ENCODE measurements at places on chromosomes 1 and 21.
A peak's percentile ranks its signal among the peaks of the same experiment; 100 is the strongest.

- DNase-seq: no peak
Measured at GRCh38 chr1:98437540-98437939, 224.0 kb upstream of the SNX7 start.

- DNase-seq: no peak
Measured at GRCh38 chr21:36861595-36862323, 104.7 kb downstream of the HLCS start.

- no peak for DNase-seq
Measured at GRCh38 chr1:192438737-192439136, 121.9 kb downstream of the RGS21 start.

GRCh38 chr1:154784924-154785531 is 85.1 kb downstream of the KCNN3 start:
- DNase-seq: peak; percentile 57

DNA sequence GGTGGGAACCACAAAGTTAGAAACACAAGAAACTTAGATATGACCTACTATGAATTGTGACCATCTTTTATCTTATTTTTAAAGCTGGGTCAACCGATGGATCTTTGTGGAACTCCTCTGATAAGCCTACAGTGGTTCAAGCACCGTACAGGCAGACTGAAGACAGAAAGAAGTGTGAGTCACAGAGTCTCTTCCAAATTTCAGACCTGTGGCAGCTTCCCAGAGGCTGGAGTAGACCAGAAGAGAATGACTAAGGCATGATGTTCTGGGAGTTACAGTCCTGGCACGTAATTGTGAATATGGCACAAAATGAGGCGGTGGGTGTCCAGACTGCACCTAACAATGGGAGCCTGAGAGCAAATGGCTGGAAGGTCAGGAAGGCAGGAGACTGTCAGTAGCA is 70.0 kb downstream of the LMO4 start:
- DNase-seq: no peak

- DNase-seq: no peak
Measured at GRCh38 chr1:99496067-99496466, 149.8 kb upstream of the PALMD start.

DNA sequence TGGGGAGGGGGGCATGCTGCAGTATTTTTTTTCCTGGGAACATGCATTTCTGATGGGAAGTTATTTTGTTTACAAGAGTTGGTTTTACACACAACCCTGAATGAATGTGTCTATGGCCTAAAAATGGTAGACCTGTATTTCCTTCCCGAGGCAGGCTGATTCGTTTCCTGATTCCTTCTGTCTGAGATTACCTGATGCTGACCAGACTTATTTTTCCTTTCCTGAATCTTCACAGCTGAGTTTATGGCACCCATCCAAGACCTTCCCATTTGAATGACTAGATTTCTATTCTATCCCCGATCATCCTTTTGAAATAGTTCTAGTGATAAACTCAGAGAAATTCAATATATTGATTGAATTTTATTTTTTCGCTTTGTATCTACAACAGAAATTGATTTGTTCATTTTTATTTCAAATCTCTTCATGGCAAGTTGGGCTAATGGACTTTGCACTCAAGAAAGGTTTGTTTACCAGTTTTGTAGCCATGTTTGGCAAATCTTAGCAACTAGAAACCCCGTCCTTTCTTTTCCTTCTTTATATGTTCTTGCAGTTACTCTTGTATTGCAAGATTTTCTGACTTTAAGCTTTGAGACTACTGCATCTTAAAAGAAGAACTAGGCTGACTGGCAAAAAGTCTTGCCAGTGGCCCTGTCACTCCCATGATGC is 15.9 kb upstream of the PLEKHM2 start:
- no peak for DNase-seq

DNA sequence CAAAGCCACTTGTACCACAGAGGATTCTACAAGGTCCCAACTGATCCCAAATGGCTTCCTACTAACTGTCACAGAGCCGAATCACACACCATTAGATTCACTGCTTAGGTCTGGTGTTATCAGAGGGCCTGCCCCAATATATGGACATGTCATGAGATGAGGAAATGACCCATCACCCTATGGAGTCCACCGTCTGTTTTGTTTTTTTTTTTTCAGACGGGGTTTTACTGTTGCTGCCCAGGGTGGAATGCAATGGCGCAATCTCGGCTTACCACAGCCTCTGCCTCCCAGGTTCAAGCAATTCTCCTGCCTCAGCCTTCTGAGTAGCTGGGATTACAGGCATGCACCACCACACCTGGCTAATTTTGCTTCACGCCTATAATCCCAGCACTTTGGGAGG is 83.8 kb upstream of the ETS2 start:
- no peak for DNase-seq

GRCh38 chr1:38347446-38348175 is 301.0 kb upstream of the POU3F1 start:
- DNase-seq: no peak

GRCh38 chr1:3923378-3924185 is 23.5 kb upstream of the C1orf174 start:
- no peak for DNase-seq

DNA sequence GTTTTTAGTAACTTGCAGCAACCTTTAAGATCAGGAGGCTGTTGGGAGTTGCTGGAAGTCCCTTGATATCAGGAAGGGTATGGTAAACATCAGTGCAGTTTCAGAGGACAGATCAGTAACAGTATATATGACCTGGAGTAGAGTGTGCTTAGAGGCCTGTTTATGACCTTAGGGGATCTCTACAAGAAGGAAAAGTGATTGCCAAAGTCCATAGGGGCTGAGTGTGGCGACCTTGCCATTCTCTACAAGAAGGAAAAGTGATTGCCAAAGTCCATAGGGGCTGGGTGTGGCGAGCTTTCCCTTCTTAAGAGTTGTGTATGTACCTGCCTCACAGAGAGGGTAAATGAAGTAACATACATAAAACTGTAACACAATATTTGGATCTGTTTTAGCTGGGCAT is 28.5 kb upstream of the AXDND1 start:
- DNase-seq: no peak

GRCh38 chr1:228108742-228109072 is 392 bp downstream of the MRPL55 start:
- DNase-seq: no peak

DNA sequence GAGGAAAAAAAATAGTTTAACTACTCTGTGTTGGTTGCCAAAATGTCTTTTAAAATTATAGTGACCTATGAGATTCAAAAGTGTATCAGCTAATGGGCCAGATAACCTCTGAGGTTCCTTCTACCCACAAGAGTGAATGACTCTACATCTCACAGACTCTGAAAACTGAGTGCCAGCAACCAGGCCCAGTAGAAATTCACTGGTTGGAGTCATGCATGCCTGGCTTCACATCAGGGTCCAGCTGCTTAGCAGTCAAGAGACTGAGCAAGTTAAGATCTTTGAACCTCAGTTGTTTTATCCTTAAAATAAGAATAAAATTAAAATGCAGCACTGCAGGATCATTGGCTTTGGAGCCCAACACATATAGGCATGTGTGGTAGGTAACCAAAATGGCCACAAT is 342.6 kb upstream of the NFIA start:
- no peak for DNase-seq

- no peak for DNase-seq
Measured at GRCh38 chr1:26031611-26032220, 10.1 kb downstream of the EXTL1 start.

- DNase-seq: no peak
Measured at GRCh38 chr1:4656533-4657140, 2.2 kb downstream of the AJAP1 start.

DNA sequence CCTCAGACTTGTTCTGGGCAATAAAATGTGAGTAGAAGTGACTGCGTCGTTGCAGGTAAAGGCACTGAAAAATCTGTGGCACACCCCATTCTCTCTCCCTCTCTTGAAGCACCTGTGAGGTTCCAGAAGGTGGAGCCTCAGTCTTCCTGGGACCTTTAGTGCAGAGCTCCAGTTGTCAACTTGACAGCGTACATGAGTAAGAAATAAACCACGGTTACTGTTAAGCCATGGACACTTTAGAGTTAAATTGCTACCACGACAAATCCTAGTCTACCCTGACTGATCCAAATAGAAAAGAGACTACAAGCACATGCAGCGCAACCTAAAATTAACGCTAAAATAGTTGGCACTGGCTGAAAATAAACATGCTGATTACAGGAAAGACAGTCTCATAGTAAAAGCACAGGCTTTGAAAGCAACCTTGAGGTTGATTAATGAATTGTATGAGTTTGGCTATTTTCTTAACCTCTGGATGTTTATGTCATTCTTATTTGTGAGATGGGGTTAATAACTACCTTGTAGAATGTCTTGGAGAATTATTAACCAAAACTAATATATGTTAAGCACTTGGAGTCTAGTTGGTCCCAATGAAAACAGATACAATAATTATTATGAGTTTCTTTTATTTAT is 93.0 kb upstream of the PLPPR4 start:
- DNase-seq: no peak

GRCh38 chr1:221431068-221431651 is 310.7 kb downstream of the DUSP10 start:
- DNase-seq: no peak

GRCh38 chr1:40078512-40079333 is 18.3 kb downstream of the PPT1 start:
- DNase-seq: no peak

DNA sequence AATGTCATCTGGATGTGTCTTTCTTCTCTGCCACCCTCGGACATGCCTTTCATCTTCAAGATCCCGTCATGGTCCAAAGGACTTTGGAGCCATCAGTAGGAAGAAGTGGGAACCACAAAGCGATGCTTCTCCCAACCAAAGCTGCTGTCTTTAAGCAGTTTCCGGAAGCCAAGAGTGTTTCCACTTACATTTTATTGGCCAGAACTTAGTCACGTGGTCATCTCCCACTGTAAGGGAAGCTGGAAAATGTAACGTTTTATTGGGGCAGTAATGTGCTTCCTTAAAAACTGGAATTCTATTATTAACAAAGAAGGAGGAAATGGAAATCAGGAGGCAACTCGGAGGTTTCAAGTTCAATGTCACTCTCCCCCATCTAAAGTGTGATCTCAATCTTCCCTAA is 170.8 kb downstream of the ATG4C start:
- no peak for DNase-seq

- no peak for DNase-seq
Measured at GRCh38 chr1:12184008-12184681, 17.4 kb downstream of the TNFRSF1B start.

DNA sequence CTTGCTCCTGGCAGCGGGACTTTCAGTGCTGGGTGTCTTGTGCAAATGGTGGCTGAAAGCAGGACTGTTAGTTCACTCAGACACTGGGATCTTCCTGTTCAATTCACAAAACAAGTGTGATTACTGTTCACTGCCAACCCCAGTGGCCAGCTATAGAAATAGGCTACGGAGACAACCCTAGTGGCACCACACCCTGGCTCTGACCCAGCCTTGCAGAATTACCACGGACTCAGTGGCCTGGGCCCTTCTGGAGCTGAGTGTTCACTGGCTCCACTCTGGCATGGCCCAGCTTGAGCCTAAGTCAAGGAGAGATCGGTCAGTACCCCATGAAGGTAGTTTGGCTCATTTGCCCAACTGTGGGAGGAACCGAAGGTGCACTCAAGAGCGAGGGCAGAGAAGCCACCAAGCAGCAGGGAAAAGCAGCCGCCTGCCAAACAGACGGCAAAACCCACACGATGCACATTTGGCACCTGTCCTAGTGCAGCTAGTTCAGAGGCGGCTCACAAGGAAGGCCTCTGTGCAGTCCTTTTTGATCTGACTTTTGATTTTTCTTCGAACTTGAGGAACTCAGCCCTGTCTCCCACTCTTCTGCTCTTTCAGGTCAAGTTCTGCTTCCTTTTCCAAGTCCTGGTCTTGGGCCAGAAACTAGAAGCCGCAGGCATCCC is 5.9 kb downstream of the KIAA2013 start:
- no peak for DNase-seq

DNA sequence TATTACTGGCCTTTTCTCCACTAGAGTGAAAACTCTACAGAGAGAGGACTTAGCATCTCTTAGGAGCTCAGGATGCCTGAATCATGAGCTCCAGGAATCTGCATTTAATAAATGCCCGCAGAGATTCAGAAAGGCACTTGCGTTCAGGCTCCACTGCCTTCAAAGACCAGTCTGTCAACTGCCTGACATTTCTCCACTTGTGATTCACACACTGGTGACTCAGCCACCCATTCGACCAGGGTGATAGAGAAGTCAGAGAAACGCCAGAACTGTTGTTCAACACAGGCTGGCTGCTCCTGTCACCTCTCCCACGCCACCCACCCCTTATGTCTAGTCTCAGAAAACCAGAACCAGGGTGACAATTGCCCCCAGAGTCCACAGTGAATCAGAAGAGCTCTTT is 26.9 kb upstream of the LBR start:
- peak; percentile 70 for DNase-seq

DNA sequence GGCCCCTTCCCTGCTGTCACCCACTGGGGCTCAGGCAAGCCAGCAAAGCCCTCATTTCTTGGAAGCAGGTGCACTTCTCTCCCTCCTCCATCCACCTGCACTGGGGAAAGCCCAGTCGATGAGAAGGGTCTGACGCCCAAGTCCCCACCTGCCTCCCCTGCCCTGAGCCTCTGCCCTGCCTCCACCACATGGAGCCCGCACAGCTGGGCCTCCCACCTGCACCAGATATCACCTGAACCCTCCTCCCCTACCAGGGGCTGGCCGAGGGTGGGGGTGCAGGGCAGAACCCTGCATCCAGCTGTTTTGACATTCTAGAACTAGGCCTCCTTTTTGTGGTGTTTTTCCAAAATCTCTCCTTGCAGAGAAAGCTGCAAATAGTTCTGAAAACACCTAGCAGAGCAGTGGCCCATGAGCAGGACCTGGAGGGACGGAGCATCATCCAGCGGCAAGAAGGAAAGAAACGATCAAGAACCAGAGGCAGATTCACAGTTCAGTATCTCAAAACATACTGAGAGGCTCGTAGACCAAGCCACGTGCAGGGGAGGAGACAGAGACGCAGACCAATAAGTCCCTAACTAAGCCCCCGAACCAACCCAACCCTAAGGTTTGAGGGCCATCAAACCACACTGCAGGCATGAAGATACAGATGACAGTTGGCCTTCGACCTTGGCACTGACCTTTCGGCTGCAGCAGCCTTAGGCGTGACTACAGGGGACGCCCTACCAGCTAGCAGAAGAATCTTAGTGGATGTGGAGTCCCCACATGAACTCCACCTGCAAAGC is 16.7 kb downstream of the CHD5 start:
- no peak for DNase-seq

GRCh38 chr1:236213534-236213933 is 68.2 kb downstream of the ERO1B start:
- no peak for DNase-seq

DNA sequence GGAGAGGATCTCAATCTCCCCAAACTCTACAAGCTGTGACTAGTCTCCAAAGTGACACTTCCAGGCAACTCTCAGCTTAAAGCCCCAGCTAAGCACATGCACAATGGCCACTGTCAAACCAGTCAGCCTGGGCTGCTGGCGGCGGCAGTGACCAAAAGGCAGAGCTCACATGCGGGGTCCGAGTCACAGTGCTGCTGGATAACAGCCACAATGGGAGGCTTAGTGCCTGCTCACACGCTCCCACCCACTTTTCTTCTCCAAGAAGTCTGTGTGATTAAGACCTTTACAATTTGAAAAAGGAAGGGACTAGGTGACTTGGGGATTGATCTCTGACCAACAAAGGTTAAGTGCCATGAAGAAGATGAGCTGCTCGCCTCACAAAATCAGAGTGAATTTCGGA is 16.8 kb downstream of the RIPK4 start:
- DNase-seq: no peak

GRCh38 chr1:168763031-168763430 is 34.0 kb upstream of the DPT start:
- DNase-seq: no peak

- peak; percentile 19 for DNase-seq
Measured at GRCh38 chr1:224615861-224616755, at the start of gene CNIH3. Gene CNIH3, plus strand, starts transcription at chr1:224616317. Its CDS starts 858 bp downstream, at chr1:224617175.
